ENCODE measurements at places on chromosomes 13 and 19.

DNA sequence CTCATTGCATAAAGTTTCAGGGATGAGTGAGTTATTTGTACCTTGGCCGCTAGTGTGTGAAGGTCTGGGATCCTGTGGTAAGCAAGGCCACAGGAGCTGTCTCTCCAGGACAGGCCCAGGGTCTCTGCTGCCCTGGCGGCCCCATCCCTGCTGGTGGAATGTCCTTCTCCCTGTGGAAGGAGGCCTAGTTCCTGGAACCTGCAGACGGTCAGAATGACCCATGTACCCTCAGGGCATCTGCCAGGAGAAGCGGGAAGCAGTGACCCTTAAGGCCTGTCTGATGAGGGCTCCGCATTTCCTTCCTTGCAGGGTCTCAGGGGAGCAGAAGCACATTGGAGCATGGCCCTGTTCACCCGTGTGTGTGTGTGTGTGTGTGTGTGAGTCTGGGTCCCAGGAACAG, 32.1 kb upstream of the SOX1 start:
- H3K27me3 ChIP-seq, result no peaks in the 10 kb centered on the region
- no peak for DNase-seq
- no peaks in the 10 kb centered on the region for H3K4me1 ChIP-seq
- H3K27ac ChIP-seq, result no peak overlapping the region
- no peaks in the 10 kb centered on the region for H3K36me3 ChIP-seq

DNA sequence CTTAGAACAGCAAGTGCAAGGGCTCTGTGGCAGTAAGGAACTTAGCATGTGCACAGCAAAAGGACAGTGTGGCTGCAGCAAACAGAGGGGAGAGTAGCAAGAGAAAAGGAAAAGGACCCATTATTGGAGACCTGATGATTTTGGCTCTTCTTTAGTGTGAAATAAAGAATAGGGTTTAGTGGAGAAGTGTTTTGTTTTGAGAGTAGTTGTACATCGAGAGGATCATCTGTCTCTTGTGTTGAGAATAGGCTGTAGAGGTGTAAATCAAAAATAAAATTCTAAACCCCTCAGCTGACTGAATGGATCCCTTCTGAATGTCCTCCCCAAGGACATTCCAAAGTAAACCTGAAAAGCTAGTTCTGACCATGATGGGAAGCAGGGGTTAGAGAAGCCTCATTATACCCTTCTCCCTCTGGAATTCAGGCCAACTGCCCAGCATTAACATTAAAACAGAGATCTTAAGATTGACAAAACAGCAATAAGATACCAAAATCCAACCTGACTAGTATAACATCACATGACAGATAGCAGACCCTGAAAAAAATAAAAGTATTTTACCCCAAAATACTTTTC, 73.6 kb upstream of the OBI1 start:
- no peaks in the 10 kb centered on the region for H3K27me3 ChIP-seq
- H3K4me3 ChIP-seq, result no peak overlapping the region
- DNase-seq, result no peak
- H3K27ac ChIP-seq, result no peak overlapping the region

DNA sequence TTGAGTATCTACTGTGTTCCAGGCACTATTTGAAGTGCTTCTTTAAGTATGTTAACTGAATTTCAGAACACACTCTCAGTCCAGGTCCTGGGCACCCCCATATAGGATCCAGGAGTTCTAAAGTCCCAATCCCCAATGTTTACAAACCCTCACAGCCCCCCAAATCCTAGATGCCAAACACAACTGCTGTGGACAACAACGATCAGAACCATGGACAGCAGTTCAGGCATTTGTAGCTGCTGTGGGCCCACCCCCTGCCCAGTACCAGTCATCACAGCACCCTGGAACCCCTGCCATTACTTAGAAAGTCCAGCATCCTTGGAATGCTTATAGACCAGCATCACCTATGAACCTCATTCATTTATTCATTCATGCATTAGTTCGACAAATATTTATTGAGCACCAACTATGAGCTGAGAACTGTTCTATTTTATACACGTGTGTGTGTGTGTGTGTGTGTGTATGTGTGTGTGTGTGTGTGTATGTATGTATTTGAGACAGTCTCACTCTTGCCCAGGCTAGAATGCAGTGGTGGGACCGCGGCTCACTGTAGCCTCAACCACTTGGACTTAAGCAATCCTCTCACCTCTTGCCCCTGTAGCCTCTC, 19.3 kb upstream of the SDHAF1 start:
- H3K27me3 ChIP-seq, result no peaks in the 10 kb centered on the region
- H3K4me3 ChIP-seq, result no peak overlapping the region
- H3K4me1 ChIP-seq, result no peaks in the 10 kb centered on the region

DNA sequence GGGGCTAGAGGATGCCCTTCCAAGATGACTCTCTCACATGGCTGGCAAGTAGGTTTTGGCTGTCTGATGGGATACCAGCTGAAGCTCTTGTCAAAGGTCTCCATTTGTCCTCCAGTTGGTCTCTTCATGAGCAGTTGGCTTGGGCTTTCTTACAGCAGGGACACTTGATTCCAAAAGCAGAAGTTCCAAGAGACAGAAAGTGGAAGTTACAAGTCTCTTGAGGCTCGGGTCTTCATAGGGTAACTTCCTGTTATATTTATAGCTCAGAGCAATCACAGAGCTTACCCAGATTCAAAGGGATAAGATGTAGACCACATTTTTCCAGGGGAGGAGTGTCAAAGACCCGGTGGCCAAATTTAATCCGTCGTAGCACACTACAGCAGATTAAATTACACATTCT, 440.0 kb downstream of the RFC3 start:
- no peaks in the 10 kb centered on the region for H3K4me1 ChIP-seq
- no peaks in the 10 kb centered on the region for H3K36me3 ChIP-seq
- no peak overlapping the region for H3K27ac ChIP-seq
- no peak for DNase-seq
- H3K4me3 ChIP-seq, result no peak overlapping the region
- H3K27me3 ChIP-seq, result no peaks in the 10 kb centered on the region

DNA sequence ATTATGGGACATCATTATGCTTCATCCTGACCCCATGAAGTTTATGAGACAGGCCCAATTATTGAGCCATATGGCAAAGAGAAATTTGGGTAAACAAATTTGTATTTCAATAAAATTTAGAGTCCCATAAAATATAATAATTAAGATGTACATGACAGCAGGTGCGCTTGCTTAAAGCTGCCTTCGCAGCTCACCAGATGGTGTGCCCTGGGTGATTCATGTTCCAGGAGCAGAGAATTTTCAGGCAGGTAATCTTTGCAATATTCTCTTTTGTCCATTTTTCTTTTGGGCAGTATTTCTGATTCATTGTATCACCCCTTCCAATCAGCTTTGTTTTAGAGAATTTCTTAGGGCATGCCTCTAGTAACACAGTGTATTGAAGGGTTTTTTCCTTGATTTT, 39.5 kb upstream of the WASF3 start:
- peaks cover 16% of the 10 kb centered on the region for H3K27me3 ChIP-seq
- no peak for DNase-seq
- H3K4me1 ChIP-seq, result no peaks in the 10 kb centered on the region
- H3K36me3 ChIP-seq, result no peaks in the 10 kb centered on the region

GRCh38 chr13:59562924-59563323, 600.8 kb downstream of the DIAPH3 start:
- H3K4me3 ChIP-seq, result no peak overlapping the region
- no peaks in the 10 kb centered on the region for H3K36me3 ChIP-seq
- H3K27me3 ChIP-seq, result no peaks in the 10 kb centered on the region

DNA sequence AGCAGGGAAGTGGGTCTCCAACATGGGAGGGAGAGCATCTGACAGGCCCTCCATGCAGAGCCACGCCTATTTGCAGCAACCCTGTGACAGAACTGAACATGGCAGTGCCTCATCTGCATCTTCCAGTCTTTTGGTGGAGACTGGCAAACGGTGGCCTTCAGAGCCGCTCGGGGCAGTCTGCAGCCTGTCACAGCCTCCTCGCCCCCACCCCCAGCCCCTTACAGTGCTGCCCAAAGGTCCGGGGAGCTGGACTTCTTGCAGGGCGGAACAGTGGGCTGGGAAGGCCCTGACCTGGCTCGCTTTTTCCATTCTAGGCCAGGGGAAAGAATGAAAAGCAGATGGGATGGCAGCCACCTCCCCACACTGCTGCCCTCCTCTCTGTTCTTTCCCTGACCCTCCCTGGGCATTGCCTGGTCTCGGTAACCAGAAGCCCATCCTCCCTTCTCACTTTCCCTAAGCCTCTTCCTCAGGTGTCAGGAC, 2.7 kb downstream of the CALM3 start:
- H3K27ac ChIP-seq, result peak overlapping the region; percentile 99
- H3K27me3 ChIP-seq, result no peaks in the 10 kb centered on the region
- peaks cover 58% of the 10 kb centered on the region for H3K4me1 ChIP-seq
- peak overlapping the region; percentile 99 for H3K4me3 ChIP-seq

- H3K36me3 ChIP-seq, result no peaks in the 10 kb centered on the region
- no peak for DNase-seq
- H3K27me3 ChIP-seq, result no peaks in the 10 kb centered on the region
- H3K4me1 ChIP-seq, result peaks cover 8% of the 10 kb centered on the region
- no peak overlapping the region for H3K4me3 ChIP-seq
Observed at GRCh38 chr13:27928353-27928804, 8.6 kb downstream of the PDX1 start.

- peaks cover 44% of the 10 kb centered on the region for H3K4me1 ChIP-seq
- H3K27ac ChIP-seq, result peak overlapping the region; percentile 89
- H3K27me3 ChIP-seq, result no peaks in the 10 kb centered on the region
- no peak for DNase-seq
Observed at GRCh38 chr19:35002037-35002535, 2.0 kb downstream of the GRAMD1A start.

DNA sequence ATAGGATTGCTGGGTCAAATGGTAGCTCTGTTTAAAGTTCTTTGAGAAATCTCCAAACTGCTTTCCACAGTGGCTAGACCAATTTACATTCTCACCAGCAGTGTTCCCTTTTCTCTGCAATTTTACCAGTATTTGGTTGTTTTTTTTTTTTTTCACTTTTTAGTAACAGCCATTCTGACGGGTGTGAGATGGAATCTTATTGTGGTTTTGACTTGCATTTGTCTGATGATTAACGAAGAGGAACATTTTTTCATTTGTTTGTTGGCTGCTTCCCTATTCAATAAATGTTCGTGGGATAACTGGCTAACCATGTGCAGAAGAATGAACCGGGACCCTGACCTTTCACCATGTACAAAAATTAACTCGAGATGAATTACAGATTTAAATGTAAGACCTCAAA, 31.2 kb downstream of the CYP4F2 start:
- DNase-seq, result no peak
- H3K4me3 ChIP-seq, result no peak overlapping the region
- no peaks in the 10 kb centered on the region for H3K4me1 ChIP-seq
- H3K27me3 ChIP-seq, result no peaks in the 10 kb centered on the region
- H3K36me3 ChIP-seq, result no peaks in the 10 kb centered on the region
- H3K27ac ChIP-seq, result no peak overlapping the region

- H3K36me3 ChIP-seq, result no peaks in the 10 kb centered on the region
- no peak for DNase-seq
- H3K27me3 ChIP-seq, result no peaks in the 10 kb centered on the region
- H3K4me1 ChIP-seq, result no peaks in the 10 kb centered on the region
- H3K4me3 ChIP-seq, result no peak overlapping the region
Observed at GRCh38 chr13:51576754-51577153, 7.5 kb upstream of the WDFY2 start.

- DNase-seq, result no peak
- no peaks in the 10 kb centered on the region for H3K4me1 ChIP-seq
- H3K27ac ChIP-seq, result no peak overlapping the region
- no peaks in the 10 kb centered on the region for H3K27me3 ChIP-seq
- H3K36me3 ChIP-seq, result no peaks in the 10 kb centered on the region
Observed at GRCh38 chr13:42075517-42075916, 27.1 kb downstream of the DGKH start.

DNA sequence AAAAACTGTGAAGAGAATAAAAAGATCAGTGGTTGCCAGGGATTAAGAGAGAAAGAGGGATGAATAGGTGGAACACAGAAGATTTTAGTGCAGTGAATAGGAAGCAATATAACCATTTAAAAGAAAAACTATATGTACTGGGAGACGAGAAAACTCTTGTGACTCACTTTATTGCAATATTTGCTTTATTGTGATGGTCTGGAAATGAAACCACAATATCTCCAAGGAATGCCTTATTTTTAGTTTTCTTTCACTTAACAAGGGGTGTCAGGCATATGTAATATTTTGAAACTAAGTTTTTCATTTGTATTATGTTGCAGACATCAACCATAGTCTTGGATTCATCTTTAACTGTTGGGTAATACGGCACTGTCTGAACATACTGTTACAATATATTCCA, 1308.2 kb downstream of the PCDH9 start:
- no peaks in the 10 kb centered on the region for H3K4me1 ChIP-seq
- H3K27me3 ChIP-seq, result no peaks in the 10 kb centered on the region
- no peak overlapping the region for H3K27ac ChIP-seq
- no peak for DNase-seq
- H3K36me3 ChIP-seq, result no peaks in the 10 kb centered on the region

- no peaks in the 10 kb centered on the region for H3K36me3 ChIP-seq
- peaks cover 12% of the 10 kb centered on the region for H3K4me1 ChIP-seq
- no peak overlapping the region for H3K27ac ChIP-seq
- H3K4me3 ChIP-seq, result no peak overlapping the region
- no peaks in the 10 kb centered on the region for H3K27me3 ChIP-seq
- DNase-seq, result no peak
Observed at GRCh38 chr13:99203601-99204579, 3.2 kb downstream of the UBAC2 start.

DNA sequence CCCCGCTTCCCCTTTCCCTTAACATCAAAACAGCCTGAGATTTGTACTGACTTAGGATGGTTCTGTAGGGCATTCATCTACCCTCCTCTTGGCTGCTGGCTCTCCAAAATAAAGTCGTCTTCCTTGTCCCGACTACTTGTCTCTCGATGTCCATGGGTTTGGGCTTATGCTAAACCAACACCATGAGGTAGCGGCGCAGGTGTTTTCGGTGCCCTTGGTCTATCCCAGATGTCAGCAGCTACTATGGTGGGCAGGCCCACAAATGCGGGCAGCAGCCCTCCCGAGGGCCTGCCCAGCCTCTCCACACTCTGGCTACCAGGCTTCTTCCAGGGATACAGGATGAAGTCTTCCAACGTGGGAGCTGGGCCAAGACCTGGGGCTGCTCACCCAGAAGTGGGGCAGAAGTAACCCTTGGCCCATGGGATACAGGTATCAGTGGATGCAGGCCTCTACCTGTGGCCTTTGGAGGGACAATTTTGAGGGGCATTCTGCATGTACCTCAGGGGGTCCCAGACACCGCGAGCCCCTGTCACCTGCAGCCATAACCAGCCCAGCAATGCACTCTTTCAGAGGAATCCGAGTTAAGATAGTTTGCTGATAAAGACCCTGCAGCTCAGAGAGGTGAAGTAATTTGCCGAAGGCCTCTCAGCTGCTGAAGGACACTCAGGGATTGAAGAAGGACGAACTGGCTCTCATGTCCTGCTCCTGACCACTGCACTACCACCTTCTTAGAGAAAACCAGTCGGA, 47.8 kb upstream of the VSTM2B start:
- no peak overlapping the region for H3K4me3 ChIP-seq
- no peaks in the 10 kb centered on the region for H3K36me3 ChIP-seq
- no peak overlapping the region for H3K27ac ChIP-seq
- no peaks in the 10 kb centered on the region for H3K4me1 ChIP-seq
- no peaks in the 10 kb centered on the region for H3K27me3 ChIP-seq

DNA sequence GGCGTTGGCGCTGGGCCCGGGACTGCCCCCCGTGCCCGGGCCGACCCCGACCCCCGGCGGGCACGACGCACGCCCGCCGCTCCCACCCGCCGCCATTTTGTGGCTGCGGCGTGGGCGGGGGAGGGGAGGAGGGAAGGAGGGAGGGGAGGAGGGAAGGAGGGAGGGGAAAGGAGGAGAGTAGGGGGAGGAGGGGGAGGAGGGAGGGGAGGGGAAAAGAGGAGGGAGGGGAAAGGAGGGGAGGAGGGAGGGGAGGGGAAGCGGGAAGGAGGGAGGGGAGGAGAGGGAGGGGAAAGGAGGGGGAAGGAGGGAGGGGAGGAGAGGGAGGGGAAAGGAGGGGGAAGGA, at the start of gene BTBD2:
BTBD2 (minus strand) TSS at position 107 of the 343 bp plus-strand sequence; CDS start at position 96, 11 bp downstream.
- peak; percentile 78 for DNase-seq
- H3K27ac ChIP-seq, result peak within 1 kb of the TSS; percentile 84
- peaks cover 29% of the 10 kb centered on the region for H3K4me1 ChIP-seq
- H3K4me3 ChIP-seq, result peak within 1 kb of the TSS; percentile 71
- peaks cover 16% of the 10 kb centered on the region for H3K36me3 ChIP-seq
